ENCODE measurements at places on chromosomes 16 and 17.

GRCh38 chr16:86898386-86898785 lies 320.0 kb downstream of the FOXL1 start:
- no peak for DNase-seq

DNA sequence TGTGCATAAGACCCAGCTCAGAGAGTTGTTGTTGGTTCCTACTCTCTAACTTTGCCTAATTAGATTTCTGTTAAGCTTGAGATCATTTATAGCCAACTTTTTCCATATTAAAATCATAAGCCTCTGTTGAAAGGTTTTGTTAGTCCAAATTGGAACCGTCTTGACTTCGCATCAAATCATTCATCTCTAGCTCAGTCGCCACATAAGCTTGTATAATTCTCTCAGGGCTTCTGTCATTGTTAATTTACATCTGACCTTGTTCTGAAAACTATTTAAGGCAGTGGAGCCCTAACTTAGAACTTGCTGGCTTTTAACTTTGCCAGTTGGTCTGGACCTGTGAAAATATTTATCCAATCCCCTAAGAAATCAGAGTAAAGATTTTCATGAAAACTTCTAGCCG lies 107.2 kb downstream of the PITPNC1 start:
- DNase-seq, result no peak

DNA sequence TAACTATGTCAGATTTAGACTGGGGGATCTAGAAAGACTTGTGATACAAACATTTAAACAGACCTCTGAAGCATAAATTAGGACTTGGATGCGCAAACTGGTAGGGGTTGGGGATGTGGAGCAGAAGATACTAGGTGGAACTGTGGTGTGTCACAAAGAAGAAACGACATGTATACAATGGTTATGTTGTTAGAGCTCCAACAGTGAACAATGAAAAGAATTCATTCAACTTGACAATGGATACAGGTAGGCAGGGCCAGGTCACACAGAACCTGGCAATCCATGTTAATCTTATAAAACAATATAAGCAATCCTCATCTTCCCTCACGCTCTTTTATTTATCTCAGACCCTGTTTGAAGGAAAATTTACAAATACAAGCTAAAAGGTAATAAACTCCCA lies 102.0 kb downstream of the CDC27 start:
- no peak for DNase-seq

DNA sequence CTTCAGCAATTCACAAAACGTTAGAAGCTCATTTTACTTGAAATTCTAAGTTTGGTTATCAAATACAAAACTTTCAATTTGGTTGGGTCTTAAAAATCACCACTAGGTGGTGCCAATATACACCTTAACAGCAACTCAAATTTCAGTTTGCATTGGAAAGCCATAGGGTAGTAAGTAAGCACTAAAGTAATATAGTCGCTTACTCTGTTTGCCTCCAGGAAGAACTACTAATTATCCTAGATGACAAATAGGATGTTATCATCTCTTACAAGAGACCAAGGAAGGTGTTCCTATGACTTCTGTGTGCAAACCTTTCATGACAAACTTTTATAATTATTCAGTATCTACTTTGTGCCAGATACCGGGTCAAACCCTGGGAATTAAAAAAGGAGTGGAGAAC lies 93.3 kb downstream of the MYO1D start:
- DNase-seq, result no peak

- no peak for DNase-seq
These were observed 106.3 kb upstream of the CRHR1 start for GRCh38 chr17:45677770-45678169.

DNA sequence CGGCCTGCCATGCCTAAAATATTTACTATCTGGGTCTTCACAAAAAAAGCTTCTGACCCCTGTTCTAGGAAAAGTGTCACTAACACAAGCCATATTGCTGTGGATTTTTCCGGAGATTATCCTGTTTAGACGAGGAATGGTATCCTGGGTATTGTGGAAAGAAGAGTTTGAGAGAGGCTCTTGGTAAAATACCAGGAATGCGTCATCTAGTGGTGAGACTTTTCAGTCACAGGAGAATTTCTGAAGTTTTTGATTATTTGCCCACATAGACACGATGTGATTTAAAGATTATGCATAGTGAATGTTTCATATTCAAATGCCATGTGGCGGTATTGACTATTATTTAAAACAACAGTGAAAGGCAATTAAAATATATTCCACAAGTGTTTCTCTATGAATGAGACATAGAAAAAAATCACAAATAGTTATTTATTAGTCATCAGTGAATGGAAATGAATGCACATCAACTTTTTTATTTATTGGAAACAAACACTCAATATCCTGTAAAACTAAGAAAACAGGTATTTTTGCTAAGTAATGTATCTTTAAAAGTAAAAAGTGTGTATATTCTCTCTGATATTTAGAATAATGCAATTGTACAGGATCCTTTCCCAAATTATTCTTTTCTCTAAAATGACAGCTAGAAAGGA lies 7.8 kb downstream of the KRT28 start:
- DNase-seq, result no peak

DNA sequence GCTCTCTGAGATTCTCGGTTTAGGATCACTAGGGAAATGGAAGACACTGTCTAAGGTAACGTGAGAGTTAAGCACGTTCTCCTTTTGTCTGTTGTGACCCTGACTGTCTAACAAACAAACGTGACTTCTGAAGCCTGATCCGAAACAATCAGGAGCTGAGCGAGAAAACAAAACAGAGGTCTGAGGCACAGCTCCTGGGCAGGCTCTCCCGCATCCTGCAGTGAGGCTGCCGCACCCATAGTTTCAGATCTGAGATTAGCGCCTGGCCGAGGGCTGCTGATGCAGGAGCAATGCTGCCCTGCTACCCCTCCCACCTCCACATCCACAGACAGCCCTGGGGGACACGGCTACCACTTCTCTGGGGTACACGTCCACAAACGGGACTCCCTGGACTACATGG lies 46.7 kb downstream of the RNF157 start:
- DNase-seq, result no peak

DNA sequence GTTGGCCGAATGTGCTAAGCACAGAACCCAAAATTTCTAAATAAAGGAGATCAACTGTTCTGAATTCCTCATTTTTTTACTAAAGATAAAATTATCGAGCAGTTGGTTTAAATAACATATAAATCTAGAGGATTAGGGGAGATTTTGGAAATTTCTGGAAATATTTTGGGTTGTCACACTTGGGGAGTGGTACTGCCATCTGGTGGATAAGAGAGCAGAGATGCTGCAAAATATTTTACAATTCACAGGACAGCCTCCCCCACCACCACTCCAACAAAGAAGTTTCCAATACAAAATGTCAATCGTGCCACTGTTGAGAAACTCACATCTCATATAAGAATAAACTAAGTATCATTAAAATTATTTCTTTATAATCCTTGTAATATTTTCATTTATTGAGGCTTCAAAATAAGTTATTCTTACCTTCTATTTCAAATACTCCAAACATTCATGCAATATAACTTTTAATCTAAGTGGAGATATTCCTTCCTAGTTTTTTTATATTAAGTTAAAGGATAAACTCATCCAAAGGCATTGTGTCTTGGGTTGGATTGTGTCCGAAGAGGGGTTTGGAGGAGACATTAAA lies 17.0 kb upstream of the ABCA8 start:
- DNase-seq, result no peak

DNA sequence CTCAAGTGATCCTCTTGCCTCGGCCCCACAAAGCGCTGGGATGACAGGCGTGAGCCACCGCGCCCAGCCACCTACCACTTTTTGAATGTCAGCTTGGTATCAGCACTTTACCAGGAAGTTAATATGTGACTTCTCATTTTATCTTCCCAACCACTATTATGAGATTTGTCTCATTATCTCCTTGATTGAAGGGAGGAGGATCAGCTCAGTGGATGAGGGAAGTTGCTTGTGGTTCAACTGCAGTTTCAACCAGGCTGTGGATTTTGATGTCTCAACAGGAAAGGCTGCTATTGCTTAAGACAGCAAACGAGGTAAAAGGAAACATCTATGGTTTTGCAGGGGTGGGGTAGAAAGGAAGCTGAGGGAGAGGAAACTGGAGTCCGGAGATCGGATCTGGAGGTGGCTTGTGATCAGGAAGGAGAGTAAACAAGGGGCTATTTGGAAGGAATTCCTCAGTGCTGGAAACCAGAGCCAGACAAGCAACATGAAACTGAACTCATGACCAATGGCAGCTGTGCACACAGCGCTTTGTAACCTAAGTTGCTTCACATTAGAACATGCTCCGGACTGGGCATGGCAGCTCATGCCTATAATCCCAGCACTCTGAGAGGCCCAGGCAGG lies 180.5 kb downstream of the VPS53 start:
- no peak for DNase-seq

DNA sequence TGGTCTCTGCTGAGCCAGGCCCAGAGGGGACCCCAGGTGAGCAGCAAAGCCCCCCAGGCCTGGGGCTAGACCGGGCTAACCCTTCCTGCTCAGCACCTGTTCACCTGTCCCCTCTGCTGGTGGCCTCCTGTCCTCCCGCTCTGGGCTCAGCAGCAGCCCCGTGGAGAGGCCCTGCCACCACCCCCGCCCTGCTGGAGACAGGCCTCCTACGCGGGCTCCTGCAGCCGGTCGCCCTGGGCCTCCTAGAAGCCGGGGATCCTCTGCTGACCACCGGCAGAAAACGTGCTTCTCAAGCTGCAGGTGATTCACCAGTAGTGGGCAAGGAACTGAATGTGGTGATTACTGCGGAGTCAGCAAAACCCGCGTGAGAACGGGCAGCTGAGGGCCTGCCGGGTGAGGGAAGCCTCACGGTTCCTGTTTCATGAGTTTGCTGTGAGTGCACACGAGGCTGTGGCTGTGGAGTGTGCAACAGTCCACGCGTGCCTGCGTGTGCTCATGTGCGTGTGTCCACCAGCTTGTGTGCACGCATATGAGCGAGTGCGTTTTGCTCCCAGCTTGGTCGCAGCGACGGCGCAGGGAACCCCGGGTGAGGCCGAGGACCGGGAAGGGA lies 792 bp downstream of the SECTM1 start:
- no peak for DNase-seq

- no peak for DNase-seq
These were observed 91.3 kb downstream of the SNX29 start for GRCh38 chr16:12067714-12068401.

- no peak for DNase-seq
These were observed 12.3 kb upstream of the CDH1 start for GRCh38 chr16:68724797-68725196.

DNA sequence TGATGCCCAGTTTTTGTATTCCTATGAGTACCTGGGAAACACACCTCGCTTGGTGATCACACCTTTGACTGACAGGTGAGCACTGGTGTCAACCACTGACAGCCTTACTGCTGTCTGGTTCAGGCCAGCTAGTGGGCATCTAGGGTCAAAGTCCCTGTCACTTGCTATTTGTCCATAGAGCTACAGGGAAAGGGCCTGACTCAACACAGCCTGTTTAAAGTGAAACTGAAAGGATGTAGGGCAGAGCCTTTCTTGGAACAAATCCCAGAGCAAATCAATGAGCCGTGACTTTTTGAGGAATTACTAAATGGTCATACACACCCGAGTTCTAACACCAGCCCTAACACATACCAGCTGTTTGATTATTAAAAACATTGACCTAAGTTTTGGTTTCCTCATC lies 106.8 kb downstream of the DNAH9 start:
- DNase-seq, result no peak

DNA sequence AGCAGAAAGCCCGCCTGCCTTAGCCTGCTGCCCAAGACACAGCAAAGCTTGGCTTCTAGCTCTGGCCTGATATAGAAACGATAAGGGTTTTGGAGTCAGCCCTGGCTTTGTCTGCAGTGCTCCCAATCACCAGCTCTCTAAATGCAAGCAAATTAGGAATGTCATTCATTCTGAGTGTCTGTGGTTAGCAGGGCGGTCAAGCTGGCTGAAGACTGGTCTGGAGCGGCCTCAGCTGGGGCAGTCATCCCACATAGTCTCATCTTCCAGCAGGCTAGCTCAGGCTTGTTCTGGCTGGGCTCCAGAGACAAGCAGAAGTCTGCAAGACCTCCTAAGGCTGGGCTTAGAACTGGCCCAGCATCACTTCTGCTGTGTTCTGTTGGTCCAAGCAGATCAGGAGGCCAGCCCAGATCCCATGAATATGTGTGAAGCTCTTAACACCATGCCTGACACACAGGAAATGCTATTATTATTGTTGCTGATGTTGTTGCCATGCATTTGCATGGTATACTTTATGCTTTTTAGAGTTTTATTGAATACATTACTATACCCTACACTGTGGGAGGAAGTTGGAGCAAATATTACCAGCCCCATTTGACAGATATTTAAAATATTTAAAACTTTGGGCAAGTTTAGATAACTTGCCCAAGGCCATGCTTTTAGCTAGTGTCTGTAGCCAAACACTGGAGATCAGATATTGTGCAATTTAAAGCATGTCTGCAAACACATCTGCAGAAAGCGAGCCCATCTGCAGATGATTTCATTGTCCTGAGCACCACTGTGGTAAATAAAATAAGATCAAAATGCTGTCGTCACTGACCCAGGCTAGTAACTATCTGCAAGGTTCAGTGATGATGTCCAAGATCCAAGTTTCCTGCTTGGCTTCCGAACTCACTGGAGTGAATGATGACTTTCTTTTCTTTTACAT lies 24.8 kb downstream of the TMC7 start:
- no peak for DNase-seq

GRCh38 chr16:74607962-74608356 lies 1.0 kb upstream of the GLG1 start:
- no peak for DNase-seq

GRCh38 chr16:50395763-50396710 lies 27.2 kb upstream of the BRD7 start:
- no peak for DNase-seq

DNA sequence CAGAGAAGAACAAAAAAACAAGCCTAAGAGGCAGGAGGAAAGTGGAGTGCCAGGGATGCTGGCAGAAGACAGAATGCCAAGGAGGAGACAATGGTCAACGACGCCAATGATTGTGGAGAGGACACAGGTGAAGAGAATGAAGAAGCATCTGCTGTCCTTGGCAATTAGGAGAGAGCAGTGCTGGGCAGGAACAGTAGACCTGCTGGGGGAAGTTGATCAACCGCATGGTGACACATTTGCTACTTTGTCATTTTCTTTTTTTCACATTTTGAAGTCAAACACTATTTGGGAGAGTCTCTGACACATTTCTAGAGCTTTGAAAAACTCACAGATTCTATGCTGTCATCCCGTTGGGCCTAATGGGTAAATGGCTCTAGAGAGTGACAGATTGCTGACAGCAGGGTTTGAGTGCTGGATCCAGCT lies 1.1 kb upstream of the PIK3R6 start:
- DNase-seq, result no peak
